ENCODE measurements at places on chromosomes 5 and 9.

GRCh38 chr5:443239-444151 lies 519 bp downstream of the EXOC3 start:
- no peak for DNase-seq

- DNase-seq: no peak
Measured at GRCh38 chr5:178392931-178393394, 160.4 kb upstream of the PHYKPL start.

- DNase-seq: no peak
Measured at GRCh38 chr5:67620424-67621397, 424.1 kb upstream of the CD180 start.

DNA sequence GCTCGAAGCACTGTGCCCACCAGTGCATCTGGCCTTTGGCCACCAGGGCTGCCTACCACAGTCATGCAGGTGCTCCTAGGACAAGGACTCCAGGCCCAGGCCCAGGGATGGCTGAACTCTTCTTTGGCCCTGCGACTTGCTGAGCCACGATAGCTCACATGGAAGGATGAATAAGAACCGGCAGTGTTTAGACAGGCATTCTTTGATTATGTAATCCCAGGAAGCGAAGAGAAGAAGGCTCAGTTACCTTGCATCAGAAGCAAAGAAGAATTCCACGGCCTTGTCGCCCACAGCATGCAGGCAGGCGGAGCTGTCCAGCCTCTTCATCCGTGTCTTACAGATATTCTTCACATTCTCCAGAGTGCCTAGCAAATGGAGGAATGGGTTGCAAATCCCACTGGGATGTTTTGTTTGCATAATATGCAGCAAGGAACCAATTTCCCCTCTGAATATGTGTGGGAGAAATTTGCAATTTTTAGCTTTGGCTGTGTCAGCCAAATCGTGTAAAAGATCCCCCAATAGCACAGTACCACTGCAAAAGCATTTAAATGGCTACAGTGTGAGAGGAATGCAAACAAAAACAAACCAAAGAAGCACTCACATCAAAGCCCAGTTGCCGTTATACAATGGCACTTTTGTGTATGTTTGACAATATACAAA lies 29.1 kb downstream of the GFPT2 start:
- no peak for DNase-seq

DNA sequence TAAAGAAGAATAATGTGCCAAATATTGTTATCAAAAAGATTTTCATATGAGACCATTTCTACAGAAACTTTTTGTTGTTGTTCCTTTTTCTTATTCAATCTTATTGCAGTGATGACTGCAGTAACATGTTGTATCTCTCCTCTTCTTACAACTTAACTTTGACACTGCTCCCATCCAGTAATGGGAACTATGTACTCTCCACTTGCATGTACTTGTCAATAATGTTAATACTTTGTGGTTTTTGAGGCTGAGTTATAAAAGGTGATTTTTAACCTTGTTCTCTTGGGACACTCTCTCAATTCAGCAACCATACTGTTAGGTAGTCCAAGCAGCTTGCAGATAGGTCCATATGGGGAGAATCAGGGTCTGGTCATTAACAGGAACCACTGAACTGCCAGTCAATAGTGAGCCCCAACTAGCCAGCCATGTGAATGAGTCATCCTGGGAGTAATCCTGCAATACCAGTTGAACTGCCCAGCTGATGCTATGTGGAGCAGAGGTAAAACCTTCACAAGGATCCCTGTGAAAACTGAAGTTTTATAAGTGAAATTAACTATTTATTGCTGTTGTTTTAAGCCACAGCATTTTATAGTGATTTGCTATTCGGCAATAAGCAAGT lies 199.6 kb upstream of the DAB2 start:
- DNase-seq: no peak

DNA sequence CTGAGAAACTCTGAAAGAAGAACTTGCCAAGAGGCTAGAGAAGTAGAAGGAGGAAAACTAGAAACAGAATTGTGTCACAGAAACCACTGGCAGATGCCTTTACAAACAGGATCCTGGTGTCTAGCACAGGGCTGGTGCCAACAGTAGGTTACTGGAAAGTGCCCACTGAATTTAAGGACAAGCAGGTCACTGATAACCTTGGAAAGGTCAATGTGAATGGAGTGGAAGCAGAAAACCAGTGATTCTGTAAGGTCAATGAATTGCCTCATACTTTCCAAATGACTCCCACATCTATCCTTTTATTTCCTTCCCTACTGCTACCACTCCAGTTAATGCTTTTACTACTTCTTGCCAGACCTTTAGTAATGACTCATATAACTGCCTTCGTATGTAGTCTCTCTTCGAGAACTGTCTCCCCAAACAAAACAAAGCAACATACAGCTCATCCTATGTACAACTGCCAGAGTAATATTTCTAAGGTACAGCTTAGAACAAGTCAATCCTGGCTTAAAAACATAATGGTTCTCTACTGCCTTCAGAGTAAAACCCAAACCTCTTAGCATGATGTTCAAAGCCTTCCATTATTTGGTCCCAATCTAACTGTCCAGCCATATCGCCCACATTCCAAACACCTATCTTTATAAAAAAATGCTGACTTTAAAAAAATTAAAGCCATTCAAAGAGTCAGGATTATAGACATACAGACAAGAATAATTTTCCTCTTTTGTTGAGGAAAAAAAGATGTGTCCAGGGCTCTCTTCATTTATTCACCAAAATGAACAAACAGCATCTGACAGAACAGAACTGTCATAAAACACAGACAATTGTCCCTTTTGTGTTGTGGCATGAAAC lies 52.5 kb downstream of the NR3C1 start:
- DNase-seq: no peak

DNA sequence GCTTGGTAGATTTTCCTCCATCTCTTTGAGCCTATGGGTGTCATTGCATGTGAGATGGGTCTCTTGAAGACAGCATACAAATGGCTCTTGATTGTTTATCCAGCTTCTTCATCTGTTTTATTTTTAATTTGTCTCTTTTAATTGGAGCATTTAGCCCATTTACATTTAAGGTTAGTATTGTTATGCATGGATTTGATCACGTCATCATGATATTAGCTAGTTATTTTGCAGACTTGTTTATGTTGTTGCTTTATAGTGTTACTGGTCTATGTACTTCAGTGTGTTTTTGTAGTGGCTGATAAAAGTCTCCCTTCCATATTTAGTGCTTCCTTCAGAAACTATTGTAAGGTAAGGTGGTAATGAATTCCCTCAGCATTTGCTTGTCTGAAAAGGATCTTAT lies 78.6 kb upstream of the RGMB start:
- no peak for DNase-seq

- DNase-seq: no peak
Measured at GRCh38 chr5:119750887-119751733, 121.8 kb downstream of the FAM170A start.

DNA sequence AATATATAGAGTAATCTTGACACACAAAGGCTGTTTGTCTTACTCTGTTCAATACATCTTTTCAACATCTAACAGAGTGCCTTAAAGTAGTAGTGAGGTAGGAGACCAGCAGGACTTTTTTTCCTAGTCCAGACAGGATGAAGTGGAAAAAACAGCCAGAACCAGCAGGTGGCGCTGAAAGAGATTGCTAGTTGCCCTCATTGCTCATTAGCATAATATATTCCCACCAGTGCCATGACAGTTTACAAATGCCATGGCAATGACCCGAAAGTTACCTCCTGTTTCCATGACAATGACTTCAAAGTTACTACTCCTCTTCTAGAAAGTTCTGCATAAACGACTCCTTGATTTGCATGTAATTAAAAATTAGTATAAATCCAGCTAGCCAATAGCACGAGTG lies 387.4 kb downstream of the ACTL7B start:
- DNase-seq: no peak

GRCh38 chr5:127960270-127960691 lies 123.3 kb upstream of the SLC12A2 start:
- DNase-seq: no peak

GRCh38 chr9:25677301-25678146 lies 720 bp downstream of the TUSC1 start:
- no peak for DNase-seq

GRCh38 chr5:4518903-4519672 lies 621.0 kb upstream of the ADAMTS16 start:
- no peak for DNase-seq

DNA sequence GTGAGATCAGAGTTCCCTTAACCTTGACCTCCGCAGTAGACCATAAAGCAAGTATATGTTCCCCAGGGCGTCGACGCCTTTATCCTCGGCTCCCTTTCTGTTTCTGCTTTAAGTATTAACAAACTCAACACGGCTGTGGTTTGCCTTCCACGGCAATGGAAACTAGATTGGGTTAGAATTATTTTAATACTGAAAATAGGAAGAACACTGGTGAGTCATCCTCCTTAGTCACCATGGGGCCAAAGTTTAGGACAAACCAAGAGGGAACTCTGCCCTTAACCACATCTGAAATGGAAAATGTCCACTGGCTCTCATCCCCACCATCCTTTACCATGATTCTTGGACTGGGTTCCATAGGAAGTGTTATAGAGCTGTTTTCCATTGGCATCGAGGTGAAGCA lies 386.1 kb downstream of the ACTL7B start:
- no peak for DNase-seq

DNA sequence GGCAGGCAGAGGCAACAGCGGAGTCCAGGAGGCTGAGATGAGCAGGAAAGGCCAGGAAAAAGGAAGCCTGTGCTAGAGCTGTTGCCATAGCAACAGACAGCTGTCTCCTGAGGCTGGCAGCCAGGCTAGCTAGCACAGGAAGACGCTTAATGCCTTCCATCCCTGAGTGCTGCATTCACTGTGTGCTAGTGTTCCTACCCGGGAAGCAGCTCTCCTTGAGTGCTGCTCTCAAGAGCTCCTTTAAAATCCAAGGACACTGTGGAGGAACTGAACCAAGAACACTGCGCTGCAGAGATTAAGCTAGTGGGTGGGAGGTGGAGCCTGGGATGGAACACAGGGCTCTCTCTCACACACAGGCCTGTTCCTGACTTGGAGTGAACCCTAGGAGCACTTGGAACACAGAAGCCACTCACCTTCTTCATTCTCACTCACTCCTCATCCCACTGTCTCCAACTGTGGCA lies 53.5 kb upstream of the IL7R start:
- no peak for DNase-seq

- no peak for DNase-seq
Measured at GRCh38 chr5:171904886-171905285, 101.6 kb downstream of the FBXW11 start.

DNA sequence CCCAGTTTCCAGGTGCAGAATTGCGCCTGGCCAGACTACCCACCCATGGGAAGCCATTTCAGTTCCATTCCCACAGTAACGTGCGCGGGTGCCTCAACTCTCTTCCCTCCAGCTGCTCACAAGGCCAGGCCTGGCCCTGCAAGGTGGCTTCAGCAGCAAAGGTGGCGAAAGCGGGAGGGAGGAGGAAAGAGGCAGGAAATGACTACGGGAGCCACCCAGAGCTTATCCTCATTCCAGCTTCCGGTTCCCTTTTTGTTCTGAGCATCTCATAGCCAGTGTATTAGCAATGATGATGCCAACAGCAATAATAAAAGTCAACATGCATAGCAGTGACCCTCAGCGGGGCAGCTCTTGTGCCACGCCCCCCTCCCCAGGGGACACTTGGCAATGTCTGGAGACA lies 101.5 kb upstream of the BOD1 start:
- no peak for DNase-seq

GRCh38 chr9:113005777-113006176 lies 6.2 kb downstream of the ZNF883 start:
- DNase-seq: no peak

GRCh38 chr9:108783326-108783725 lies 72.5 kb downstream of the ACTL7B start:
- no peak for DNase-seq
